Cardiac fibroblast (primary cell): ENCODE measurements at places on chromosomes 3 and 15.
A peak's percentile ranks its signal among the peaks of the same experiment; 100 is the strongest.

DNA sequence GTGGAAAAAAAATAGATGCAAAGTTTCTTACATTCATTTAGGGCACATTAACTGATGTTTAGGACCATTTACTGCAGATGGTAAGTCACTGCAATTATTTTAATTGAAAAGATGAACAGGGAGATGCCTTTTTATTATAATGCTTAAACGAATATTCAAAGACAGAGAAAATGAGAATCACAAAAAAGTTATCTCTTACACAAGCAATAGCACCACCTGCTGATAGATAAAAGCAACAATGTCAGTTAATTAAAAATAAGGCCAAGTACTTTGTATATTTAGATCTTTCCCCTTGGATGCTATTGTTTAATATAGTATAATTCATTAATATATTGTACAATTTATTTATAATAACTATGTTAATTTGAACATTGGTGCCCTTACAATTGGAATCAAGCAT lies 55.9 kb downstream of the IFT80 start:
- peak; percentile 39 for DNase-seq

- DNase-seq, result no peak
These were observed 38.9 kb downstream of the LDHAL6B start for GRCh38 chr15:59245559-59245958.

DNA sequence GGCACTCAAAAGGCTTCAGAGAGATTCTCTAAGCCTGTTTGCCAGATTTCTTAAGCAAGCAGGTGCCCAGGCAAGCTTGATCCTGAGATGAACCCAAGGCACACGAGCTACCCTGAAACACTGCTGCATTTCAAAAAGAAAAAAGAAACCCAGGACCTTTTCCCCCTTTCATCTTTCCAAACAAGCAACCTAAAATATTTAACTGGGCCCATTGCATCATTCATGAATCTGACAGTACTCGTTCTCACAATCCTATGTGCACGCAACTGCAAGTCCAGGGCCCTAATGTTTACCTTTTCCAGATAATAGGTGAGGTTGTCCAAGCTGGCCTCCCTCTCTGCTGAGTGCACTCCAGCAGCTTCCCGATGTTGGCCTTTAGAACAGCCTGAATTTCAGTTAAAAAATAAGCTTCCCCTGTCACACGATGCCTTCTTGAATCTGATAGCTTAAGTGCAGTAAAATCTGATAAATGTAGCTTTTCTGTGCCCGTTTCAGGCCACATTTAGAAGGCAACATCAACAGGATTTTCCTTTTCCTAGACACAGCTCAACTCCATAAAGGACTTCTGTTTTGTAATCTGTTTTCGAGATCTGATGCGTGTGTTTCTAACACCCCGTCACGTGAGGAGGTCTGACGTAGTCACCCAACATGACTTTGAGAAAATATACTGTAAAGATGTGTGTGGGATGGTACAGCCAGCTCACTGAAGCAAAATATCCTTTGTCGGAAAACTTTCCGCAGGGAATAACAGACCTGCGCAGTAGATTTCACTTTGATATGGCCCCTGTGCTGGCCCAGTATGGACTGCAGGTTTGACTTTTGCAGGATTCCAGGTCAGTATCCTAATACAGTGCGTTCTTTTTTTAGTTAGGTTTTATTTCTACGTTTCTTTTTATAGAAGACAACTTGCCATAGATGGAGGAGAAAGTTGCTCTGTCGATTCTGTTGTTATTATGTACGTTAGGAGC lies 55.1 kb upstream of the RASA2 start:
- DNase-seq, result no peak

DNA sequence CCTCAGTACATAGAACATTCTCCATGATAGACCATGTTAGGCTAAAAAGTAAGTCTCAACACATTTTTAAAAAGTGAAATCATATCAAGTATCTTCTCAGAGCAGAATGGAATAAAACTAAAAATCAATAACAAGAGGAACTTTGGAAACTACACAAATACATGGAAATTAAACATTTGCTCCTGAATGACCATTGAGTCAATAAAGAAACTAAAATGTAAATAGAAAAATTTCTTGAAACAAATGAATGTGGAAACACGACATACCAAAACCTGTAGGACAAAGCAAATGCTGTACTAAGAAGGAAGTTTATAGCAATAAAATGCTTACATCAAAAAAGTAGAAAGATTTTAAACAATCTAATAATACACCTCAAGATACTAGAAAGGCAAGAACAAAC lies 33.6 kb downstream of the NEK10 start:
- DNase-seq, result no peak
